Activated CD4-positive, alpha-beta T cell treated with anti-CD3 and anti-CD28 coated beads for 24 hours (primary cell): ENCODE measurements at places on chromosomes 5 and 9.

- DNase-seq, result no peak
Observed at GRCh38 chr5:71939452-71940230, 167.6 kb upstream of the MAP1B start.

- no peak for DNase-seq
Observed at GRCh38 chr5:59759600-59760351, 133.8 kb downstream of the PDE4D start.

DNA sequence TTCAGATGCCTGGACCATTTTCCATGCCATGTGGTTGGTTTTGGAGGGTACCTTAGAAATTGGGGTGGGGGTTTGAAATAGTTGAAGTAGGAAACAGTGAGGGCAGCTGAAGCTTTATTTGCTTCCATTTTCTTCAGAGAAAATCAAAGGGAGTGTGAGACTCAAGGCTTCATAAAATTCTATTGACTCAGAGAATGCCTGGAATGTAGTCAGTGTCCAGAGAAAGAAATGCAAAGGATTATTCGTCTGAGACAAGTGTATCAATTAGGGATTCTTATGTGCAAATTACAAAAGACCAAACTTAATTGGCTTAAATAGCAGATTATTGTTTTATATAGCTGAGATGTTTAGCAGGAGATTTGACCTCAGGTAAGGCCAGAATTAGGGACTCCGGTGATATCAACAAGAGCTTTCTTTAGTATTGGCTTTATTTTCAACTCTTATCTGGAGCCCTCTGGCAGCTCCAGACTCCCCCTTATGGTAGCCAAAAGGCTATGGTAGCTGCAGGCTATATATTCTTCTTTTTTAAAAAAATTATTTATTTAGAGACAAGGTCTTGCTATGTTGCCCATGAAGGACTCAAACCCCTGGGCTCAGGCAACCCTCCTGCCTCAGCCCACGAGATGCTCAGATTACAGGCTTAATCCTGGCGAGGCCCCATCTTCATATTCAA lies 38.9 kb downstream of the PTTG1 start:
- no peak for DNase-seq

DNA sequence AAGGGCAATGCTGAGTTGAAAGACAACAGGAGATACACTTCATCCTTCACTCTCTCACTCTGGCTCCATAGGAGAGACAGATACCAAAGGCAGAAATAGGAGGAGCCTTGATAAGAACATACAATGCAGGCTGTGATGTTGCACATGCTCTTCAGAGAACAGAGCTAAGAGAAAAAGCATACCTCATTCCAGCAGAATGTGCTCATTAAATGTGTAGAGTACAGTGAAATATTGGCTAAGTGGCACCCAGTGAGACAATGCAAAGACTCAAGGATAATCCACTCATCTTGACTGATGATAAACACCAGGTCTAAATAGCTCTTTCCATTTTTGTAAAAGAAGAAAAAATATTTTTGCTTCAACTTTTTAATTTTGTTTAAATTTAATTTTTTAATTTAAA lies 139.7 kb downstream of the OR2K2 start:
- no peak for DNase-seq

DNA sequence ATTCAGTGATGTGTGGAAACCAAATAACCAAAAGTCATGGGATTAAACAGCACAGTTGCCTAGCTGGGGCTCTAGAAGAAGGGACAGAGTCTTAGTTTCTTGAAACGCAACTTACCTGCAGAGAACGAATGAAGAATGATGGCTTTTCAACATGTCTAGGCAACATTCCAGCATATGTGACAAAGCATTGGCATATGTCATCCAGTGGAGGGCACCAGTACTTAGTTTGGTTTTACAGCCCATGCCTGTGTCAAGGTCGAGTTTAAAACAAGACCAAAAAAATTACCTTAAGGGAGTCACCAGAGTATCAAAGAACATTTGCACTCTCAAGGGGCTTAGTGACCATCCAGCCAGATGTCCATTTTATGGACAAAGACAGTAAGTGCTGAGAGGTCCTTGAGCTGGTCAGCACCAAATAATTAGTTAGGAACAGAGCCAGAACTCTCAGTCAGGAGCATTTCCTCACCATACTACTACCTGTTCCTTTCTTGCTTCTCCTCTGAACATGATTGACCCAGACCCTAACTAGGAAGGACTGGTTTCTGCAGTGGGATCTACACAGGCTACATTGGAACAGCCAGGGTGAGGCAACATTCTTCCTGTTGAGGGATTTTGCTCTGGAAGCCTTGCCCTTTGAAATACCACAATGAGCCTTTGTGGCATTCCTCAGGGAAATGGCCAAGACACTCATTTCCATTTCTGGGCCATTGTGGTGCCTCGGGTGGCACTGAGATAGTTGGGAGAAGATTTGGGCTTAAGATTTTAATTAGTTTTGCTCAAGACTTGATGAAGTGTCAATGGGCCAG lies 75.4 kb upstream of the ANKH start:
- DNase-seq, result peak; percentile 4
